Glomerular endothelial cell (primary cell): ENCODE measurements at places on chromosomes 5 and 9. TPM values are rescaled to one million over a fixed set of nuclear protein-coding genes. Genes with fewer than 3 reads are reported as not detected.

Gene CEP72
- 3.3 and 4.2 TPM in 2 replicates for total RNA-seq

Gene FOXD4L6
- total RNA-seq: not detected in 2 replicates

Gene ZFP2
- 0.39 and 0.82 TPM in 2 replicates for total RNA-seq

Gene TAS2R1
- not detected in 2 replicates for total RNA-seq

Gene PCDHGA12
- total RNA-seq: 10.5 and 23.0 TPM in 2 replicates

Gene UGT3A1
- total RNA-seq: not detected in 2 replicates

Gene TLR4
- total RNA-seq: 38.6 and 38.8 TPM in 2 replicates

Gene ADRA1B
- 0.39 and 1.3 TPM in 2 replicates for total RNA-seq

Gene ROR2
- total RNA-seq: 0.12 and 0.15 TPM in 2 replicates

Gene SHOC1
- 0.06 TPM in 1 of 2 replicates, not detected in the other for total RNA-seq

Gene ZFP37
- 0.64 and 1.1 TPM in 2 replicates for total RNA-seq

Gene AGTPBP1
- total RNA-seq: 12.6 and 15.2 TPM in 2 replicates

Gene OR1J2
- not detected in 2 replicates for total RNA-seq

Gene LEAP2
- total RNA-seq: 0.10 and 0.76 TPM in 2 replicates

Gene NTRK2
- 0.35 and 0.97 TPM in 2 replicates for total RNA-seq

Gene INSYN2B
- 3.0 and 8.0 TPM in 2 replicates for total RNA-seq

Gene GARIN3
- total RNA-seq: not detected in 2 replicates

Gene FER
- 16.7 and 21.1 TPM in 2 replicates for total RNA-seq

Gene NMUR2
- total RNA-seq: 0.87 TPM in 1 of 2 replicates, not detected in the other

Gene HTR4
- not detected in 2 replicates for total RNA-seq

Gene ECM2
- total RNA-seq: not detected in 2 replicates

Gene C9orf85
- total RNA-seq: 10.0 and 12.7 TPM in 2 replicates

Gene FOXD4
- total RNA-seq: not detected in 2 replicates

Gene PHF24
- total RNA-seq: 0.06 TPM in 1 of 2 replicates, not detected in the other

Gene PPIC
- 34.0 and 57.3 TPM in 2 replicates for total RNA-seq

Gene HACD4
- 2.0 and 2.8 TPM in 2 replicates for total RNA-seq

Gene PCDHB11
- 0.58 and 1.5 TPM in 2 replicates for total RNA-seq

Gene SELENOP
- 36.2 and 37.3 TPM in 2 replicates for total RNA-seq

Gene PCDHA9
- 0.06 and 0.19 TPM in 2 replicates for total RNA-seq
